Stimulated activated CD4-positive, alpha-beta T cell treated with anti-CD3 and anti-CD28 coated beads, Interleukin-1b, Interleukin-23, amount 100 ng/mL, for 24 hours (primary cell): ENCODE measurements at places on chromosomes 12 and 14.

- DNase-seq = no peak
Observed at GRCh38 chr12:90974286-90974685, 19.3 kb upstream of the CCER1 start.

DNA sequence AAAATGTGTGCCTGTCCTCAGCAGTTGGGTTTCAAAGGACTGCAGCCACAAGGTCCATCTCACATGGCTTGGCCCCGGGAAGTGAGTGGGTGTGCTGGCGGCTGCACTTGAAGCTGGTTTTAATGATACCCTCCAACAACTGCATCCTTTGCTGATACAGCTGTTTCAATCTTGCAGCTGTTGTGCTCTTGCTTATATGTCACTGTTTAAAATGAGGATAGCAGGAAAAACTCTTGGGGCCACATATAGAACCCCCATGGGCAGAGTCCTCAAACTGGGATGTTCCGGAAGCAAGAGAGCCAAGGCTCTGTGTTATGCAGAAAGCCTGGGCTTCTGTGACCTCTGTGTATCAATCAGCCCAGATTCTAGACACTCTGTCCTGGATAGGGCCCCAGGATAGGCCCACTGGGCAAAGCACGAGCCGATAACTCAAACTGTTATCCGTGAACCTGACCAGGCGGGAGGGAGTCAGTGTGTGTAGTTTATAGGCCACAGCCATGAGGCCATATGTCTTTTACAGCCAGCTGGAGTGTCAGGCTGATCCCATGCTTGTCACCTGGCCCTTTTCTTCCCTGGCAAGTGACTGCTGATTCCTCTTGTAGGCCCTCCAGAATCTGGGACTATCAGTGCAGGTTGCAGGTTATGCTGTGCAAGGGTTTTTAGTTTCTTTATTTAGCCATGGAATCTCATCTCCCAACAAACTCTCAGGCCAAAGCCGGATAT is 74.3 kb downstream of the SSPN start:
- DNase-seq = no peak

DNA sequence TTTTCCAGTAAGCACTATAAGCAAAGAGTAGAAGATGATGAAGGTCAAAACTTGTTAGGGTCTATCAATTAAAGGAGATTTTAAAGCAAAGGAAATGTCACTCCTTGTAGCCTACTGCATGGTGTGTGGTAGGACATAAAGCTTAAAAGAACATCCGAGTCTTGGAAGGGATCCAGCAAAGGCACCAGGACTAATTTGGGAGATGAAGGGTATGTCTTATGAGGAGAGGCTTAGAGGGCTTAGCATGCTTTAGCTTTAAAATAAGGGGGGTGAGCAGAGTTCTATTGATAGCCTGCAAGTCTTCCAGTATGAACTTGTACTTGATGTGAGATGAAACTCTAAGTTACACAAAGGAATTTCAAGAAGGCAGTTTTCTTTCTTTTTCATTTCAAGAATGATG is 11.8 kb upstream of the MYBPC1 start:
- DNase-seq = no peak

- peak; percentile 60 for DNase-seq
Observed at GRCh38 chr12:48350249-48351021, at the start of gene ZNF641. Gene ZNF641 (minus strand): TSS chr12:48350919. CDS start chr12:48348090, 2,829 bp downstream.

- DNase-seq = no peak
Observed at GRCh38 chr12:12954878-12955625, 3.1 kb upstream of the GPRC5D start.

- no peak for DNase-seq
Observed at GRCh38 chr12:673849-674248, 10.6 kb upstream of the NINJ2 start.

DNA sequence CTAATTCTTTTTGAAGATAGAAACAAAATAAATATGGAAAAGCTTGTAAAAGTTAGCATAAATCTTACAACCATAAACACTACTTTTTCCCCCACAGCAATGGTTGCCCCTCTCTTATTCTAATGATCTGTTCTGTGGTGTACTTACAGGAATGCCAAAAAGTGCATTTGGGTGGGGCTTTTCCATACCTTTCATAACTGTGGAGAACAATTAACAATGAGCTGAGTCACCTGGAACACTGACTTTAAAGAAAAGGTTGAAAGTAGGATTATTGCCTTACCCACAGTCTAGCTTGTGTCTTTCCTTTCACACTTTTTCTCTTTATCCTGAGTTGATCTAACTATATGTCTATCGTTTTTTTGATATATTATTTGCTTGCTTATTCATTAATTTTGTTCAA is 86.9 kb downstream of the TPH2 start:
- DNase-seq = no peak

DNA sequence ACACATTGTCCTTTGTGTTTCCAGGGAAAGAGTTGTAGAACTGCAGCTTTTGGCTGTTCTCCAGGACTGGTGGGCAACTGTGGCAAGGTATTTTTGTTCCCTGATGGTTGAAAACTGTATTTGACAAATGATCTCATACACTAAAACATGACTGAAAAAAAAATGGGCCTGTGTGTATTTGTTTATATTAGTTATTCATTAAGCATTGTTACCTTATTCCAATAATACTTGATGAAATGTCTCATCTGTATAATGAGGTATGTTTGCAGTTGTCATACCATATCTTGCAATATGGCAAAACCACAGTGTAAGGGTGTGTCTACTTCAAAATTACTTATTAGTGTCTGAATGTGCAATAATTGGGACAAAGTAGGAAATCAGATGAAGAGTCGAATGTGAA is 479.4 kb upstream of the NOVA1 start:
- no peak for DNase-seq

DNA sequence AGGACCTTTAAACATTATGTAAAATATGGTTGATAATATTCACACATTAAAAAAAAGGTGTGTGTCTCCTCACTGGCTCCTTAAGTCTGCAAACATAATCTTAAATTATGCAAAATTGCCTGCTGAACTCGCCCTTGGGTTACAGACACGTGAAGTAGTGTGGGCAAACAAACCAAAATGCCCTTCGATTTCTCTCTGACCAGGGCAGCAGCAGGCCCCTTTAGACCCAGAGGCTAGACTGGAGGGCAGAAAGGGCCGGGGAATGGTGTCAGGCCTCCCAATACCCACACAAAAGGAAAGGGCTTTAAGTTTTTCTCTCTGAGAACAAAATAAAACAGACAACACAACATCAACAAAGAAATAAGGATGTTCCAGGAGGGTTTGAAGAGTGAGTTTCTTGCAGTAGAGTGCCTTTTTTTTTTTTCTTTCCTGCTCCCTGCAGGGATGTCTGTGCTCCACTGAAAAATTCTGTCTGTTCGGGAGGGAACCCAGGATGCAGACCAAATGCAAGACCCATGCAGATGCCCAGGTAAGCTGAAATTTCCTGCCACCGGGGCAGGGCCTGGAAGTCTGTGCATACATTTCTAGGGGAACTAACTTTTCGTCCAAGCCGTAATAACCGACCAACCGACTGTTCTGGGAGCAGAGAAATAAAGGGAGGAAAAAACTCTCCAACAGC is 1.7 kb downstream of the TBX3 start:
- no peak for DNase-seq

GRCh38 chr12:33721561-33721960 is 281.9 kb upstream of the SYT10 start:
- no peak for DNase-seq

DNA sequence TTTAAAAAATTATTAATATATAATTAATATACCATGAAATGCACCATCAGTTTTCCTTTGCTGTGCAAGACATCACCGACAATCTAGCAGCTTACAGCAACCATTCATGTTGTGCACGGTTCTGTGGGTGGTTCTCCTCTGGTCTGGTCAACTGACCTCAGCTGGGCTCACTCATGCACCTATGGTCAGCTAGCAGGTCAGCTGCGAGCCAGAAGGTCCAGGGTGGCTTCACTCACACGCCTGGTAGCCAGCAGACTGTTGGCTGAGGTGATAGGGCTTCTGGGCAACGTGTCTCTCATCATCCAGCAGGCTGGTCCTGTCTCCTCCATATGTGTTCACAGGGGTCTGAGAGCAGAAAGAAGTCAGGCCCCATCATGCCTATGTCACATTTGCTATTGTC is 210.4 kb downstream of the KIF26A start:
- DNase-seq = no peak

- no peak for DNase-seq
Observed at GRCh38 chr12:48717252-48717695, 767 bp upstream of the CCNT1 start.

DNA sequence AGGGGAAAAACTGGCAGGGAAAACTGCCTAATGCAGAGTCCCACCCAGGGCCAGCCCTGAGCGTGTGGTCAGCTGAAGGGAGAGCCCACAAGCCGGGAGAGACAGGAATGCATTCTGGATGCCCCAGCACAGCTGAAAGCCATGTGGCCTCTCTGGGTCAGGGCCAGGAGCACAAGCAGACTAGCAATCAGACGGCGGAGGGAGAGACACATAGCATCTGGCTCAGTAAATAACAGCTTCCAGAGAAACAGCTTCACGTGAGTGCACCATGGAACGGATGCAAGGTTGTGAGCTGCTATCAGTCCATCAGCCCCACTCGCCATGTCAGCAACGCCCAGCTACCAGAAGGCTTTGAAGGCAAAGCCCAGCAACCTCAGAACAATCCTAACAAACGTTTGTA is 28.2 kb upstream of the TMEM106C start:
- DNase-seq = no peak

DNA sequence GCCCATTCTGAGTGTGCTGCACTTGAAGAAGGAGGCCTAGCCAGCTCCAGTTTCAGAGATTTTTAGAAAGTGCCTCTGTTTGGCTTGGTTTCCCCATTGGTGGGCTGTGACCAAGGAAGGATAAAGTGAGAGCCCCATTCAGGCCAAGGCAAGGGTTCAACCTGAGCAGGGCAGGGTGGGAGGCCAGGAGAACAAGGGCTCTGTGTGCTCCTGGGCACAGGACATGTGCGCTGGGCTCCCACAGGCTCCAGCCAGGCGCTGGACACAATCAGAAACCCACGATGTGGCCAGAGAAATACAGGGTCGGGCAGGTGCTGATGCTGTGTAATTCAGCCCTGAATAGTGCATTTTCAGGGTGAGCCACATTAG is 23.1 kb downstream of the WSCD2 start:
- no peak for DNase-seq

DNA sequence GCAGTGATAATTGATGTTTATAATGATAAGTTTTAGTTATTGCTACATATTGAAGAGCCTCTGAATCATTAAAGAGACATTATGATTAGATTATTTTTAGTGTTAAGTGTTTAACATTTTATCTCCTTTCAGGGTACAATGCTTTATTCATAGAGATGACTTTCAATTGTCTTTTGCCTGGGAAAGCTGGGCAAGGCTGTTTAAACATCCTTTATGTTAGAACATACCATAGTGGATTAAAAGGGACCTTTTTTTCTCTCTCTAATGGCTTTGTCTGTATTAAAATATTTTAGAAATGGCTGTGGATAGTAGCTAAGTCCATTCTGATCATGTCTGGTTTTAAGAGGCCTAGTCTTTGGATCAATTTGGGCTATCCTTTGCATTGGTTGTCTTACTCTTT is 427.5 kb upstream of the MIS18BP1 start:
- DNase-seq = no peak

DNA sequence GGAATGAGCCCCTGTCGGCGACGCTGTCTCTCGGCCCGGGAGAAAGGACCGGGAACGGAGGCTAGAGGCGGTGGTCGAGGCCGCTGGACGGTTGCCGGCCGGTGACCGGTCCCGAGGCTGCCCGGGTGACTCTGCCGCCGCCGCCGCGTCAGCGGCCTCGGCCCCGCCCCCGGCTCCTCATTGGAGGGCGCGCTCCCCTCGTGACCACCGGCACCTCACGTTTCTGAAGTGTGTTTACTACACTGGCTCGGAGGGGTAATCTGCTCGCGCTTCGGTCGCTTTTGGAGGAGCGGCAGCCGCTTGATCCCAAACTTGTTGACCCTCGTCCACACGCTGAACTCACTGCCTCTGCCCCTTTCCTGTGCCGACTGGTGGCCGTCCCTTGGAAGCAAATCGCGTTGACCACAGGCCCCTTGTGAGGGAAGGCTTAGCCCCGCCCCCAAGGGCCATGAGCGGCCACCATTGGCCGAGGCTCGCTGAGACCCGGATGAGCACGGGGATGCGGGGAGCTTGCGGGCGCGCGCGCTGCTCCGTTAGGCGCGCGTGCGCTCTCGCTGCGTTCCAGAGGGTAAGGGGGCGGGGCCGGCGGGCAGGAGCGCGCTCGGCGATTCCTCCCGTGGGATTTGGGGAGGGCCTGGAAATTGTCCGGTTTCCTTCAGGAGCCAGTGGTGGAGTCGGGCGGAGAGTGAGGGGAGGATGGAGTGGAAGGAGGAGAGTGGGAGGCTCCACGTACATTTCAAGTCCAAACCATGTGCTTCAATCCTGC is at the start of gene CRY1:
Gene CRY1, minus strand, starts transcription at position 133 of the 766 bp plus-strand sequence. CDS start 588 bp downstream, outside the sequence.
- peak; percentile 92 for DNase-seq

GRCh38 chr14:54353694-54354093 is 43.1 kb upstream of the CDKN3 start:
- DNase-seq = no peak

DNA sequence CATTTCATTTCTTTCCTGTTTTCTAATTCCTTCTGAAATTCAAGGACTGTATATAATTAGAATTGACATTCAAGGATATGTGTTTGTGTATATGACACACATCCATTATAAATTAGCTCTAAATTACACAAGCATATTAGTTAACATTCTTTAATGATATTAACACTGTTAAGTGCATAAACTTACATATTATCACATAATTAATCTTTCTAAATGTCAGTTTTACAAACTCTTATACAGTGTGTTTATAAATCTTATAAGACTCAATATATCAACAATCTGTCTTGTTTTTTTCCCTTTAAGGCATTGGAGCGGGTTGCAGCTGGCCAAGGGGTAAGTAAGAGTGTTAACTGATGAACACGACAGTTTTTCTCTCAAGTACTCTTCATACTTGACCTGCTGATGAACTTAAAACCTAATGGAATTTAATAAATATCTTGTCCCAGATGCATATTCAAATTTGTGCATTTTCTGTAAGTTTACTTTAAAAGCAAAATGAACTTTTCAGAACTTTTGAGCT is 76.1 kb downstream of the METTL25 start:
- DNase-seq = no peak

GRCh38 chr14:101961011-101961721 is 3.2 kb upstream of the DYNC1H1 start:
- DNase-seq = peak; percentile 63

GRCh38 chr14:21725250-21725649 is 51.6 kb upstream of the OR4E1 start:
- DNase-seq = no peak

- no peak for DNase-seq
Observed at GRCh38 chr12:71159264-71159663, 1.5 kb upstream of the TSPAN8 start.

GRCh38 chr14:94145902-94146527 is 16.6 kb upstream of the IFI27L2 start:
- DNase-seq = no peak

DNA sequence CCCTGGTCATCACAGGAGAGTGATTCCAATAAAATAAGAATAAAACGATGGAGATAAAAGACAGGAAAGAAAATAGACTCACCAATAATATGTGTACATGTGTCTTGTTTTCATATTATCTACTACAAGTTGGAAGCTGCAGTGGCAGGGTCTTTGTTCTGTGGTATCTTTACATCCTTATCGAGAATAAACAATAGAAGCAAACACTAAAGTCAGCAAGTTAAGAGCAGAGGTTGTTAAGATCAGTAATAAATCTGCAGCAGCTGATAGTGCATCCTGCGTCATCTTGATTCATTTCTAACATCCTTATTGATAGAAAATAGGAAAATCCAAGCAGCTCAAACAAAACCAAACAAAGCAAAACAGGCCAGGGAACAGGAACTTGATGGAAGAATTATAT is 107.4 kb downstream of the RPS29 start:
- DNase-seq = no peak
